ENCODE measurements at places on chromosomes 16 and 17. TPM values are rescaled to one million over a fixed set of nuclear protein-coding genes. Genes with fewer than 3 reads are reported as not detected.

The PSME3 gene
- 60.6 TPM for total RNA-seq

The DLX4 gene
- total RNA-seq: not detected

The PERCC1 gene
- total RNA-seq: not detected

The ABCA8 gene
- 198 TPM for total RNA-seq

The HBA2 gene
- total RNA-seq: not detected

The MT1G gene
- not detected for total RNA-seq

The CHMP6 gene
- 13.6 TPM for total RNA-seq

The ST6GALNAC2 gene
- 0.76 TPM for total RNA-seq

The DRC3 gene
- 1.2 TPM for total RNA-seq

The OR1A1 gene
- not detected for total RNA-seq

The CLEC19A gene
- total RNA-seq: not detected

The PLD6 gene
- 2.4 TPM for total RNA-seq

The KREMEN2 gene
- total RNA-seq: not detected

The CACNA1G gene
- 0.59 TPM for total RNA-seq

The SEPTIN12 gene
- not detected for total RNA-seq

The SOX9 gene
- total RNA-seq: 9.2 TPM

The CORO6 gene
- 4.9 TPM for total RNA-seq
